Activated T-cell treated with anti-CD3 and anti-CD28 coated beads, Interleukin-2, amount 50 U/mL, for 72 hours (primary cell): ENCODE measurements at places on chromosomes 13 and 19. TPM values are rescaled to one million over a fixed set of nuclear protein-coding genes. Genes with fewer than 3 reads are reported as not detected.

PRR22 gene
- total RNA-seq, result 4.6 TPM

DNA sequence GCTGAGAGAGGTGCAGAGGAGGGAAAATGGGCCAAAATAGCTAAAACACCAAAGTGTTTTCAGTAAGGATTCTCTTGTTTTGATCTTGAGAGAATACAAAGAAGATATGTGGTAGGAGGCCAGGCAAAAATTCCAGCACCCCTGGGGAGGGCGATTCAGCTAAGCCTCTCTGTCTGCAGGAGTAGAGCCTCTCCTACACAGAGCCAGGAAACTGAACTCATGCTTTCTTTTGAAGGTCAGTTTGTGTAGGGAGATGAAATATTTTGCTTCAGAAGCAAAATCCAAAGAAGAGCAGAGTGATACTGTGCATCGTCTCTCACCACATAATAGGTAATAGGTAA, 565.0 kb downstream of the FGF9 start:
- DNase-seq, result no peak
- no peaks in the 10 kb centered on the region for H3K36me3 ChIP-seq
- peaks cover 15% of the 10 kb centered on the region for H3K4me1 ChIP-seq
- H3K27me3 ChIP-seq, result no peaks in the 10 kb centered on the region
- no peak overlapping the region for H3K27ac ChIP-seq
- H3K4me3 ChIP-seq, result no peak overlapping the region

ZNF486 gene
- 14.0 TPM for total RNA-seq

GRCh38 chr13:76913898-76914297, 27.7 kb upstream of the KCTD12 start:
- H3K36me3 ChIP-seq, result no peaks in the 10 kb centered on the region
- DNase-seq, result no peak
- no peak overlapping the region for H3K4me3 ChIP-seq
- no peaks in the 10 kb centered on the region for H3K4me1 ChIP-seq
- H3K27me3 ChIP-seq, result no peaks in the 10 kb centered on the region

DEDD2 gene
- 31.6 TPM for total RNA-seq

DNA sequence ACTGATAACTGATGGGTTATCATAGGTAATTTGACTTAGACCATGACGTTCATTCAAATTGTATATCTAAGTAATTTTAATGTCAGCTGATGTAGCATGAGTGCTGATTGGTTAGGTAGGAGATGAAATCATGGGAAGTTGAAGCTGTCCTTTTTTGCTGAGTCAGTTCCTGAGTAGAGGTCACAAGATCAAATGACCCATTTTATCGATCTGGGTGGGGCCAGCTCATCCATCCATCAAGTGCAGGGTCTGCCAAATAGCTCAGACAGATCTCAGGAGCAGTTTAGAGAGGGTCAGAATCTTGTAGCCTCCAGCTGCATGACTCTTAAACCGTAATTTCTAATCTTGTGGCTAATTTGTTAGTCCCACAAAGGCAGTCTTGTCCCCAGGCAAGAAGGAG, 35.3 kb upstream of the CD177 start:
- no peak for DNase-seq
- H3K27ac ChIP-seq, result no peak overlapping the region
- no peak overlapping the region for H3K4me3 ChIP-seq
- no peaks in the 10 kb centered on the region for H3K27me3 ChIP-seq
- no peaks in the 10 kb centered on the region for H3K4me1 ChIP-seq

DNA sequence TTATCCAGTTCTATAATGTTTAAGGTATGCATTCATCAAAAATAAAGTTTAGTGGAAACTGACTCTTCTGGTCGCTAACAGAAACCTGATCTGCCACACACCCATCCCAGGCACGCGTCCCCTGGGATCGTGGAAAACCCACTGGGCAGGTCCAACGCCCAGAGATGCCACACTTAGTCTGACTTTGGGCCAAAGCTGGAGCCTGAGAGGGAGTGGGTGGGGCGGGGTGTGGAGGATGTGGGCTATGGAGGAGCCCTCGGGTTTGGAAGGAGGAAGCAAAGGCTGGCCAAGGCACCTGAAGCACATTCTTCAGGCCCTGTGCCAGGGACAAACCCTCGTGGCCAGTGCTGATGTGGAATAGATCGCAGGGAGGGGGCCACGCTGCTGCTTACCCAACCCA, 2.5 kb downstream of the IGFL1 start:
- H3K27ac ChIP-seq, result no peak overlapping the region
- no peaks in the 10 kb centered on the region for H3K36me3 ChIP-seq
- no peaks in the 10 kb centered on the region for H3K4me1 ChIP-seq
- no peak overlapping the region for H3K4me3 ChIP-seq
- H3K27me3 ChIP-seq, result peaks cover 47% of the 10 kb centered on the region

GRCh38 chr13:20525144-20525600, 485 bp downstream of the CRYL1 start:
- peaks cover 34% of the 10 kb centered on the region for H3K4me1 ChIP-seq
- no peak overlapping the region for H3K27ac ChIP-seq
- H3K4me3 ChIP-seq, result peak overlapping the region; percentile 85
- no peaks in the 10 kb centered on the region for H3K27me3 ChIP-seq

DNA sequence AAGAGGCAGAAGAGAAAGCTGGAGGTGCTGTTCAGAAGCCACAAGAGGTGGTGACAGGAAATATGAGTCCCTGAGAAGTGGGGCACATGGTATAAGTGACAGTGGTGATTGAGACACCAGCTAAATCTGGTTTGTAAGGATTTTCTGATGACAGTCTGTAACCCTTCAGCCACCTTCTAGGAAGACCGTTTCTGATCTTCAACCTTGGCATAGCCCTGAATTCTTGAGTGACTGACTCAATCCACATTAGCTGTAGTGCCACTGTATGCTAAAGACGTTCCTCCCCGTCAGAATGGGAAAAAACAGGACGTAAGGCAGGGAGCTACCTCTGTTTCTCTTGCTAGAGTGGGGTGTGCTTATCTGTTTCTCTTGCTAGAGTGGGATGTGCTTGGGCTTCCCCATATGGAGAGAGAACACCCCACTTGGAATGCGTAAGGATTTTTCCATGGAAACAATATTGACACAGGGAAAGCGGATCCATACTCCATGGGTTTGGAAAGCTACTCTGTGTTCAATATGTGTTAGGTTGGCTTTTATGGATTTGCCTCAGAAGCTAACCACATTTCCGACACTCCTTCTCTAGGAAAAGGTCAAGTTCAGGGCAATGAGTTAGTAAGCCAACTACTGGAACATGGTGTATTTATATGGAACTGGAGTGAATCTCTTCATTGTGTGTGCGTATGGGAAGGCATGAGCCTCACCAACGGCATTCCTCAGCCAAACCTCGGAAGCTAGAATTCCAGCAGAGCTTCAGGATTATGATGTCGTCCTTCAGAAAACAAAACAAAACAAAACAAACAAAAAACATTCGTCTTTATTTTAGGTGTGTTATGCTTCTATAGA, 948.8 kb upstream of the SLC10A2 start:
- H3K27ac ChIP-seq, result no peak overlapping the region
- no peak for DNase-seq
- no peaks in the 10 kb centered on the region for H3K36me3 ChIP-seq
- H3K27me3 ChIP-seq, result no peaks in the 10 kb centered on the region

RBM42 gene
- 130 TPM for total RNA-seq

DNA sequence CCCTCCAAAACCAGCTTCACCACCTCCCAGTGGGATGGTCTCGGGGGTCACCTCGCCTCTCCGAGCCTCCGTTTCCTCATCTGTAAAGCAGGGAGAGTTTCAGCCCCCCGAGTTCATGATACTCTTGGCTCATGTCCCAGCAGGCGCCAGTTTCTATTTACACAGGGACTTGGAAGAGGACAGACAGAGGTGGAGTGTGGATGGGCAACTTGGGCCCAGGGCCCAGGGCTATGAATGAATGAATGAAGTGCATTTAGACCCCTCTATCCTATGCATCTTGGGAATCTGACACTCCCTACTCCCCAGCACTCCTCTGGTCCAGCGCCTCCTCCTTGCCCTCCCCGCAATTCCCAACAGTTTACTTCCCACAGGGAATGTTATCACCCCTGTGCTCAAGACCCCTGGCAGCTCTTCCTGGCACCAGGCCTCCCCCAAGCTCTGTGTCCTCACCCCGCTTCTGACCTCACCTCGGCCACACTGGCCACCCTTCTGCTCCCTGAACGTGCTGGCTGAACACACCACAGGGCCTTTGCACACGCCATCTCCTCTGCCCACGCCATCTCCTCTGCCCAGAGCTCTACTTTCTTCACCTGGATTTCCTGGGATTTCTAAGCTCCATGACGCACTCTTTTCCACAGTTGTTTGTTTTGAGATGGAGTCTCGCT, 4.9 kb upstream of the C2CD4C start:
- H3K4me3 ChIP-seq, result no peak overlapping the region
- H3K4me1 ChIP-seq, result peaks cover 7% of the 10 kb centered on the region
- H3K27ac ChIP-seq, result no peak overlapping the region
- peaks cover 1% of the 10 kb centered on the region for H3K36me3 ChIP-seq

- H3K27ac ChIP-seq, result peak overlapping the region; percentile 45
- peak overlapping the region; percentile 79 for H3K4me3 ChIP-seq
- peak; percentile 74 for DNase-seq
Measured at GRCh38 chr19:4077800-4078684, 11.3 kb upstream of the ZBTB7A start.

DNA sequence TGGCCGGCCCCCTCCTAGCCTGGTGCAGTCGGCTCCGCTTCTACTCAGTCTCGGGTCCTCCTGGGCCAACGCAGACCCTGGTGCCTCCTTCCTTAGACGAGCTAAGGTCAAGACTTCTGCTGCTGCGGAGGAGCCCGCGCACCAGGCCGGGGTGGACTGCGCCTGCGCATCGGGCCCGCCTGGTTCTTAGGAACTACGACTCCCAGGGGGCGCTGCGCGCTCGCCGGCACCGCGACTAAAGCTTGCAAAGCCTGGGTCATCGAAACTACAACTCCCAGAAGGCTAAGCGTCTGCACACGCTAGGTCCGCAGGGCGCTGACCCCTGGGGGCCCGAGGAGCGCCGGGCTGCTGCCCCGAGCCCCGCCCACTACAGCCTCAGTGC, at the start of gene ZNF835:
ZNF835 (minus strand) TSS at position 145 of the 382 bp plus-strand sequence. CDS start 6,559 bp downstream, outside the sequence.
- H3K27ac ChIP-seq, result no peak within 1 kb of the TSS
- peaks cover 15% of the 10 kb centered on the region for H3K36me3 ChIP-seq
- peak; percentile 86 for DNase-seq
- H3K4me3 ChIP-seq, result peak within 1 kb of the TSS; percentile 93
- no peaks in the 10 kb centered on the region for H3K4me1 ChIP-seq

DNA sequence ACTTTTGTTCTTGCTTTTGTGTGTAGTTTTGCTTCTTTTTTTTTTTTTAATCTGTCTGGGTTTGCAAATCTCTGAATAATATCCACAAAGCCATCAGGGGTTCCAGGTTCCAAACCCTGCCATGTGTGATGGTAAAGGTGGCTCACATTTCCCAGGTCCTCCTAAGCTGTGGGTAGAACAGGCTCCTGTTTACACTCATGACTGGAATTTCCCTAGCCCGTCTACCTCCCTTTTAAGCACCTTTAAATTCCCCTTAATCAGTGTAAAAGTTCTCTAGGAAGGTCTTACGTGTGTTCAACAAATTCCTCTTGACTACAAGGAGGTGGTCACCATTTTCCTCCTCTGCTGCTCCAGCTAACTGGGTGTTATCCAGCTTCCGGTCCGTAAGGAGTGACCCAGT, 62.8 kb downstream of the EFNB2 start:
- H3K4me1 ChIP-seq, result no peaks in the 10 kb centered on the region
- DNase-seq, result no peak
- no peaks in the 10 kb centered on the region for H3K36me3 ChIP-seq
- H3K4me3 ChIP-seq, result no peak overlapping the region
- no peak overlapping the region for H3K27ac ChIP-seq
- peaks cover 6% of the 10 kb centered on the region for H3K27me3 ChIP-seq

DNA sequence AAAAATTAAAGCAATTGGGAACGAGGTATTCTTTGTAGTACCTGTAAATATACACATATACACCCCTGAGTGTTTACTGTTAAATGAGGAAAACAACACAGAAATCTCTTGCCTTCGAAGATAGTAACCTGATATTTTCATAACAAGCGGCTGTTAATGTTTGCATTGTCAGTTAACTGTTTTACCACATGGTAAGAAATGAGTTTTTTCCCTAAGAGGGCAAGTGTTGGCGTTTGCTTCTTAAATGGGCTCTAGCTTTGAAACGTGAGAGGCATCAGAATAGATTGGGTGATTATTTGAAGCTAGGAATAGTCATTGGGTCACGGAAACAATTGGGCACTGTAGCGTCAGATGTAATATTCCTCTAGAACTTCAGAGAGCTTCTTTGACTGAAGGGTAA, 22.0 kb upstream of the UPF3A start:
- H3K27me3 ChIP-seq, result no peaks in the 10 kb centered on the region
- DNase-seq, result no peak
- H3K4me1 ChIP-seq, result peaks cover 6% of the 10 kb centered on the region
- peaks cover 45% of the 10 kb centered on the region for H3K36me3 ChIP-seq

- peaks cover 40% of the 10 kb centered on the region for H3K36me3 ChIP-seq
- peaks cover 29% of the 10 kb centered on the region for H3K4me1 ChIP-seq
- H3K27me3 ChIP-seq, result no peaks in the 10 kb centered on the region
- H3K27ac ChIP-seq, result peak overlapping the region; percentile 75
Measured at GRCh38 chr19:57560049-57560491, 407 bp upstream of the ZNF550 start.

- H3K36me3 ChIP-seq, result no peaks in the 10 kb centered on the region
- DNase-seq, result no peak
- H3K27ac ChIP-seq, result peak overlapping the region; percentile 82
- H3K4me3 ChIP-seq, result peak overlapping the region; percentile 68
Measured at GRCh38 chr19:18494267-18494607, 27.6 kb downstream of the ELL start.

GRCh38 chr19:45764945-45765701, 3.9 kb downstream of the SIX5 start:
- H3K27ac ChIP-seq, result no peak overlapping the region
- peaks cover 4% of the 10 kb centered on the region for H3K27me3 ChIP-seq
- H3K4me3 ChIP-seq, result no peak overlapping the region
- DNase-seq, result no peak
- H3K4me1 ChIP-seq, result peaks cover 5% of the 10 kb centered on the region

GRCh38 chr13:40801255-40802217, 12.1 kb downstream of the SLC25A15 start:
- no peak overlapping the region for H3K27ac ChIP-seq
- peaks cover 3% of the 10 kb centered on the region for H3K36me3 ChIP-seq
- DNase-seq, result no peak
- H3K4me3 ChIP-seq, result no peak overlapping the region
- no peaks in the 10 kb centered on the region for H3K27me3 ChIP-seq
- peaks cover 9% of the 10 kb centered on the region for H3K4me1 ChIP-seq

GRCh38 chr13:21216332-21216731, 39.9 kb downstream of the MRPL57 start:
- H3K27me3 ChIP-seq, result peaks cover 20% of the 10 kb centered on the region
- peaks cover 17% of the 10 kb centered on the region for H3K4me1 ChIP-seq
- H3K36me3 ChIP-seq, result peaks cover 5% of the 10 kb centered on the region
- H3K4me3 ChIP-seq, result no peak overlapping the region

GRCh38 chr19:8004723-8005513, 523 bp downstream of the ELAVL1 start:
- peaks cover 2% of the 10 kb centered on the region for H3K36me3 ChIP-seq
- DNase-seq, result peak; percentile 41
- no peaks in the 10 kb centered on the region for H3K27me3 ChIP-seq
- peaks cover 45% of the 10 kb centered on the region for H3K4me1 ChIP-seq
- H3K4me3 ChIP-seq, result peak overlapping the region; percentile 98
- peak overlapping the region; percentile 95 for H3K27ac ChIP-seq

- DNase-seq, result peak; percentile 9
- peaks cover 8% of the 10 kb centered on the region for H3K4me1 ChIP-seq
- no peaks in the 10 kb centered on the region for H3K36me3 ChIP-seq
- H3K4me3 ChIP-seq, result no peak overlapping the region
- H3K27me3 ChIP-seq, result no peaks in the 10 kb centered on the region
- H3K27ac ChIP-seq, result peak overlapping the region; percentile 39
Measured at GRCh38 chr13:75685239-75685697, 49.1 kb downstream of the LMO7 start.

GRCh38 chr19:1657746-1658145, 5.3 kb upstream of the TCF3 start:
- DNase-seq, result no peak
- no peaks in the 10 kb centered on the region for H3K36me3 ChIP-seq
- H3K4me3 ChIP-seq, result no peak overlapping the region
